Spinal cord (tissue), 10 donors: ENCODE measurements at places on chromosomes 13 and 19. TPM values are rescaled to one million over a fixed set of nuclear protein-coding genes. Genes with fewer than 3 reads are reported as not detected.

GRCh38 chr13:77599351-77599750 lies 63.8 kb downstream of the SCEL start:
- no peak for DNase-seq

- DNase-seq = no peak
Observed at GRCh38 chr19:49456326-49456725, 3.3 kb downstream of the ALDH16A1 start.

DNA sequence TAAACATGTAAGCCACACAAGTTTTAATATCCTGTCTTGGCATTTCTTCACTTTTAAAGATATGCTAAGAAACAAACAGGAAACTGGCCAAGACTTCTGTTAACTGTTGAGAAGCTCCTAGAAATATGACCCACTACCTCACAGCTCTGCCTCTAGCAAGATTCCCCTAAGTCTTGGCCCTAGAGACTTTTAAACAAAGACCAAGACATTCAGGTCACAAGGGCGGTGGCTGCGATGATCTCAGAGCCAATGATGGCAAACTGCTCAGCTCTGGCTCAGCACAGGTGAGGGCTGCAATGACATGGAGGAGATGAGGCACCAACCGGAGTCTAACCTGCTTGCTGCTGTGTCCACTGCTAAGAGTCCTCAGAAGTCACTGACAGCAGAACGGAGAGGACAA lies 114.8 kb downstream of the SUCLA2 start:
- no peak for DNase-seq

DNA sequence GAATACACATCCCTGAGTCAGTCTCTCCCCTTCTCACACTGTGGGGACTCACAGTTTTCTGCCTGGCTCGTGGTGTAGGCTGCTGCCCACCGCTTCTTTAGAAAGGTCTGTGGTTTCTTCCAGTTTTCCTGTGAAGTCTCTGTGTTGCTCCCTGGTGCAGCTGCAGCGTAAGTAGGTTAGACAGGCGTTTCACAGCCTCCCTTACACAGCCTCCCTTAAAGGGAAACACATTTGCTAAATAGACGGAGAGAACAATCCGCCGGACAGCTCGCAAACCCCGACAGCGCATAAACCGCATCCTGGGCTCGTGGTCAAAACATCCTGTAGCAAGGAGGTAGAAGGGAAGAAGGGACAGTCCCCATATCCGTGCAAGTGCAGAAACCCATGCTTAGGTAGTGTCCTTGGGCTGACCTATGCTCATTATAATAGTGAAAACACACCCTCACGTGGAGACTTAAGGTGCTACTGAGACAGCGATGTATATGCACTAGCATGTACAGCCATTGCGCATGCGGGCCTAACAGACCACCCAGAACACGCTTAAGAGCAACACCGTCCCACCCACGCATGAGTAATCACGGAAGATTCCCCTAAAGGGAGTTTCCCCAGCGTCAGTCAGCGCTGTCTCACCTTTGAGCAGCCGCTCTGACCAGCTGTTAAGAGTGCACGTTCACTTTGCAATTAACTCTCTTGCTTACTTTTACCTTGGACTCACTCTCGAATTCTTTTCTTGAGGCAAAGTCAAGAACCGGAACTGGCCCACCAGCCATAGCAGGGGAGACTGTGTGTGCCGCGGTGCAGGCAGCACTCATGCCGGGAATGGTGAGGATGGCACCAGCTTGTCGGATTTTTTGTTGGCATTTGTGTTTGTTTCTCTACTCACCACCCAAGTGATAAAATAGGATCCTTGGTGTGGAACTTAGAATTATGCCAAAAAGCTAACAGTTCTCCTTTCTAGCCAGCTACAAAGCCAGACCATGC lies 16.6 kb downstream of the SIGLEC8 start:
- no peak for DNase-seq

DNA sequence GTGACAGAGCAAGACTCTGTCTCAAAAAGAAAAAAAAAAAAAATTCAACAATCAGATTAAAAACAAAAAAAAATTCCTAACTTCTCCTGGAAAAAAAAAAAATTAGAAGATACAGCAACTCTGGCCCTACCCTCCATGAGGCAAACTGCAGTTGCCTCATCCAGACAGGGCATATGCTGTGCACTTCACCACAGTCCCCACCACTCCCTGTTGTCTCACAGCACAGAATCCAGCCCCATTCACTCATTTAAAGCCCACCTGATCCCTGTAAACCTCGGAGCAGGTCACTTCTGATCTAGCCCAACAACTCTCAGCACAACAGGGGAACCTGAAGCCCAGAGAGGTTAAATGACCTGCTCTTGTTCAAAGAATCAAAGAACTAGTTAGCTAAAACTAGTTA lies 24.9 kb downstream of the RHPN2 start:
- DNase-seq = no peak

DNA sequence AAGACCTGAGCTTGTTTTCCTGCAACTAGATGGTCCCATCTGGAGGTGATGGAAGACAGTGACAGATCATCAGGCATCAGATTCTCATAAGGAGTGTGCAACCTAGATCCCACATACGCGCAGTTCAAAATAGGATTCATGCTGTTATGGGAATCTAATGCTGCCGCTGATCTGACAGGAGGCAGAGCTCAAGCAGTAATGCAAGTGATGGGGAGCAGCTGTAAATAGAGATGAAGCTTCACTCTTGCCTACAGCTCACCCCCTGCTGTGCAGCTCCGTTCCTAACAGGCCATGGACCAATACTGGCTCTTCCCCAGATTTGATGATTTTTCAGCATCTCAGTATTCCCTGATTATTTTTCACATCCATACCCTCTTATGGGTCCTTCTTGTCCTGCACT lies 208.4 kb upstream of the RXFP2 start:
- peak; percentile 43 for DNase-seq

Gene PPM1N
- 0.79 TPM for total RNA-seq

Gene PTH2
- not detected for total RNA-seq

Gene KIR3DL2
- total RNA-seq = not detected
